GM23248 (cell line): ENCODE measurements at places on chromosomes 11 and 22.

DNA sequence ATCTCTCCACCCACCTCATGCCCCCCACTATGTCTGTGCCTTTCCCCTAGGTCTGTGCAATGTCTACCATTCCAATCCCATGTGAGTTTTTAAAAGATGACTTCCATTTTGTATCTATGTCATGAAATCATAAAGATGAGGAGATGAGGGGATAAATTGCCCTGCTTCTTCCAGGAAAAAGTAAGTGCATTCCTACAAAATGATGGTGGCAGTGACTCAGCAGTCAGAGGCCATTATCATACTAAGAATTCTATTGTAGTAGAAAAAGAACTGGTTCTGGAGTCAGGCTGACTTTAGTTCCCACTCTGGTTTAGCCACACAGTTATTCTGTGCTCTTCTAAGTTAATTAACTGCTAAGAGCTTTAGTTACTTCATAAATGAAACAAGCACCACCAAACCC is 89.6 kb upstream of the API5 start:
- DNase-seq = peak; percentile 14
- H3K4me3 ChIP-seq = no peak overlapping the region
- no peak overlapping the region for H3K27ac ChIP-seq
- H3K36me3 ChIP-seq = no peaks in the 10 kb centered on the region
- no peaks in the 10 kb centered on the region for H3K4me1 ChIP-seq

DNA sequence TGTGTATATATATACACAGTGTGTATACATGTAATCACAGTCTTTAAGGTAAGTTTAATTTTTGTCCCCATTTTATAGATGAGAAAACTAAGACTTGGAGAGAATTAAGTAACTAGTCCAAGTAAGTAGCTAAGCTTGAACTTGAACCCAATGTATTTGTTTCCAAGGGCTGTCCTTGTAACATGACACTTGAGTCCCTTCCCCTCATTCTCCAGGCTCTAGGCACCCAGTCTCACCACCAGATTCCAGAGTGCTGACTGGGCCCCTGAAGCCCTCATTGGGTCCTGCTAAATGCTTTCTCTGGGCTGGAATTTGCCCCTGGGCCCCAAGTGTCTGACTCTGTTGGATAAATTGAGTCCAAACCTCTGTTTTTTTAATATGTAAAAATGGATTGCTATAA is 45.5 kb downstream of the ADM start:
- H3K4me3 ChIP-seq = no peak overlapping the region
- H3K27me3 ChIP-seq = no peaks in the 10 kb centered on the region
- peaks cover 44% of the 10 kb centered on the region for H3K4me1 ChIP-seq
- DNase-seq = peak; percentile 56
- H3K27ac ChIP-seq = peak overlapping the region; percentile 74

GRCh38 chr11:4677948-4678347 is 19.7 kb downstream of the OR51E2 start:
- H3K4me1 ChIP-seq = no peaks in the 10 kb centered on the region
- H3K27ac ChIP-seq = no peak overlapping the region
- DNase-seq = no peak
- no peaks in the 10 kb centered on the region for H3K36me3 ChIP-seq

- peak overlapping the region; percentile 13 for H3K4me3 ChIP-seq
- peaks cover 71% of the 10 kb centered on the region for H3K4me1 ChIP-seq
- no peaks in the 10 kb centered on the region for H3K36me3 ChIP-seq
- DNase-seq = peak; percentile 70
These were observed 34.4 kb downstream of the YAP1 start for GRCh38 chr11:102144357-102145355.

- H3K4me3 ChIP-seq = peak overlapping the region; percentile 97
- no peaks in the 10 kb centered on the region for H3K27me3 ChIP-seq
- peak; percentile 86 for DNase-seq
- H3K36me3 ChIP-seq = peaks cover 51% of the 10 kb centered on the region
These were observed 63.6 kb upstream of the PPARA start for GRCh38 chr22:46086577-46087335.

DNA sequence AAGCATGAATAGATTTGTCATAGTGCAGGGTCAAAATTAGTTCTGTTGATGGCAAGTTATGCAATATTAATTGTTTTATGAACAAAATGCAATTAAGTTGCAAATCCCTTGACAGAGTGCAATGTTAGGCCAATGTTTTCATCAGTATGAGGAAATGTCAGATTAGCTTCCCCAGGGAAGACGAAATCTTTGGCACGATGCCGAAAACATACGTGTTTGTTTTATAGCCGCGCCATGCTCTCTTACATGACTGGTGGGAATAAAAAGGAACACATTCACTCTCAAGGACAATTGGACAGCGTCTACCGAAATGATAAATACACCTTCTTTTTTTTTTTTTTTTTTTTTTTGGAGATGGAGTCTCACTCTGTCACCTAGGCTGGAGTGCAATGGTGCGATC is 27.0 kb downstream of the MFNG start:
- peaks cover 20% of the 10 kb centered on the region; the same call in 1 of the 2 replicates for H3K27me3 ChIP-seq
- no peaks in the 10 kb centered on the region for H3K36me3 ChIP-seq
- peaks cover 18% of the 10 kb centered on the region for H3K4me1 ChIP-seq
- no peak for DNase-seq

GRCh38 chr11:46277313-46277621 is 195 bp upstream of the CREB3L1 start:
- DNase-seq = peak; percentile 92
- H3K27ac ChIP-seq = peak overlapping the region; percentile 77
- peaks cover 43% of the 10 kb centered on the region for H3K4me1 ChIP-seq
- no peaks in the 10 kb centered on the region for H3K27me3 ChIP-seq
- peak overlapping the region; percentile 92 for H3K4me3 ChIP-seq

DNA sequence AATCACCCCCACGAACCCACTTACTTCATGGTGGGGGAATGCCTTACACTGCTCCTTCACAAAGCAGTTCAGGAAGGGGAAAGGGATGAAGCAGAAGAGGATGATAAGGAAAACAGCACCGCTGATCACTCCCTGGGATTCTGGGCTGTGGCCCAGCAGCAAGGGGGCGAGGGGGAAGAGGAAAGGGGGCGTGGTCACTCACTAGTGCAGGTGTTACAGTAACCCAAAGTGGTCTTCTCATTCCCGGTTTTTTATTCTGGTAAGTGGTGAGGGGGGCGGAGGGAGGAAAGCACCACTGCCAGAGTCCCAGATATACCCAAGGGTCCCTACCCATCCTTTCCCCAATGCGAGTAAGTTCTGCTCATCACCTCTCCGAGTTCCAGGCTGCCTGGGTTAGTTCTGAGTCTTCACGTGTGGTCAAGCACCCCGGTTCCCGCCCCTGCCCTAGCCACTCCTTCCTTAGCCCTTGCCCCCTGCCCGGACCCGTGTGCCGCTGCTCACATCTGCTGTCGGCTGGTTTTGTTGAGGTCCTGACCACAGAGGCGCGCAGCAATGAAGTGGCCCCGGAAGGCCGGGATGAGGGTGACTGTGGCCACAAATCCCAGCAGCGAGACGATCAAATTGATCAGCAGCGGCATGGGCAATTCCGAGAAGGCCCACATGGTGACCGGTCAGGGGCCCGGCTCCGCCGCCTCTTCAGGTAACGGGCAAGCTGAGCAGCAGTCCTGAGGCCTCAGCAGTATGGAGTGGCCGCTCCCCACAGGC is 477 bp downstream of the DPAGT1 start:
- peak; percentile 16 for DNase-seq
- peak overlapping the region; percentile 93 for H3K27ac ChIP-seq
- peaks cover 10% of the 10 kb centered on the region; the same call in 1 of the 2 replicates for H3K36me3 ChIP-seq
- H3K4me1 ChIP-seq = peaks cover 15% of the 10 kb centered on the region

DNA sequence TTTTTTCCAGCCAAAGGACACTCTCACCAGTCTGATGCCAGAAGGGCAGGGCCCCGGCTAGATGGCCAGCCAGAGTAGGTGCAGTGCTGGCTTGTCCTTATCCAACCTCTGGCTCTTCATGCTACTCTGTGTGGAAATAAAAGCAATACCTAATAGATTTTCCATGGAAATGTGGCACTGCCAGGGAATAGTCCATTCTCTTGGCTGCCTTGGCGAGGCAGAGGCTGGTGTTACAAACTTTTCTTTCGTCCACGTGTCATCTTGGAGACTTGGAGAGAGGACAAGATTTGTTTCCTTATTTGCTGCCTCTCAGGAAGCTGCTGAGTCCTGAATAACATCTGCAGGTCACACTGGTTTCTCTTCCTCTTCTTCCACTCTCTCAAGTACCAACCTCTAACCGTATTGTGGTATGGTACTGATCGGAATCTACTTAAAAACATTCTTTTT is 17.2 kb upstream of the C1QTNF4 start:
- H3K4me1 ChIP-seq = peaks cover 19% of the 10 kb centered on the region
- DNase-seq = no peak
- H3K27me3 ChIP-seq = no peaks in the 10 kb centered on the region
- no peak overlapping the region for H3K4me3 ChIP-seq

GRCh38 chr11:27532652-27533325 is 26.2 kb upstream of the LIN7C start:
- H3K27me3 ChIP-seq = no peaks in the 10 kb centered on the region
- no peak overlapping the region for H3K27ac ChIP-seq
- peaks cover 11% of the 10 kb centered on the region for H3K4me1 ChIP-seq
- no peaks in the 10 kb centered on the region for H3K36me3 ChIP-seq

- H3K4me3 ChIP-seq = no peak overlapping the region
- no peaks in the 10 kb centered on the region for H3K27me3 ChIP-seq
These were observed 20.2 kb downstream of the ATG13 start for GRCh38 chr11:46637546-46637945.

- no peak overlapping the region for H3K4me3 ChIP-seq
- H3K4me1 ChIP-seq = no peaks in the 10 kb centered on the region
- H3K36me3 ChIP-seq = no peaks in the 10 kb centered on the region
- peaks cover 65% of the 10 kb centered on the region for H3K27me3 ChIP-seq
- no peak overlapping the region for H3K27ac ChIP-seq
These were observed 7.6 kb upstream of the ASCL2 start for GRCh38 chr11:2277933-2278523.

DNA sequence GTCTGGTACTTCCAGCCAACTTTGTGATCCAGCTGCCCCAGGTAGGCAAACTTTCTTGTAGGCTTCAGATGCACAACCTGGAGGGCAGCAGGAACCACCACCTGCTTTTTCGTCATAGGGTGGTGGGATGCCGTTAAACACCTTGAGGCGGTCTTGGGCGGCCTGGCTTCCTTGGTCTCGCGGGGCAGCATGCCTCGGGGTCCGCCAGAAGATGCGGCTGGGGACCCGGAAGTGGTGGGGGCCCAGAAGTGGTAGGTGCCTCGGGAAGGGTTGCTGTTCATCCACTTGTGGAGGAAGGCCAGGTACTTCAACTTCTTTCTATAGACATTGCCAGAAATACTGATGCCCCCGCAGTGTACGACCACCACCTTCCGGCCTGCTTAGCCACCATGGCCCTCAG is 13.3 kb downstream of the DUSP18 start:
- no peaks in the 10 kb centered on the region for H3K27me3 ChIP-seq
- no peak overlapping the region for H3K4me3 ChIP-seq
- no peaks in the 10 kb centered on the region for H3K36me3 ChIP-seq
- DNase-seq = no peak
- no peaks in the 10 kb centered on the region for H3K4me1 ChIP-seq
- no peak overlapping the region for H3K27ac ChIP-seq
